Neural crest cell (in vitro differentiated cells): ENCODE measurements at places on chromosomes 3 and 15.

DNA sequence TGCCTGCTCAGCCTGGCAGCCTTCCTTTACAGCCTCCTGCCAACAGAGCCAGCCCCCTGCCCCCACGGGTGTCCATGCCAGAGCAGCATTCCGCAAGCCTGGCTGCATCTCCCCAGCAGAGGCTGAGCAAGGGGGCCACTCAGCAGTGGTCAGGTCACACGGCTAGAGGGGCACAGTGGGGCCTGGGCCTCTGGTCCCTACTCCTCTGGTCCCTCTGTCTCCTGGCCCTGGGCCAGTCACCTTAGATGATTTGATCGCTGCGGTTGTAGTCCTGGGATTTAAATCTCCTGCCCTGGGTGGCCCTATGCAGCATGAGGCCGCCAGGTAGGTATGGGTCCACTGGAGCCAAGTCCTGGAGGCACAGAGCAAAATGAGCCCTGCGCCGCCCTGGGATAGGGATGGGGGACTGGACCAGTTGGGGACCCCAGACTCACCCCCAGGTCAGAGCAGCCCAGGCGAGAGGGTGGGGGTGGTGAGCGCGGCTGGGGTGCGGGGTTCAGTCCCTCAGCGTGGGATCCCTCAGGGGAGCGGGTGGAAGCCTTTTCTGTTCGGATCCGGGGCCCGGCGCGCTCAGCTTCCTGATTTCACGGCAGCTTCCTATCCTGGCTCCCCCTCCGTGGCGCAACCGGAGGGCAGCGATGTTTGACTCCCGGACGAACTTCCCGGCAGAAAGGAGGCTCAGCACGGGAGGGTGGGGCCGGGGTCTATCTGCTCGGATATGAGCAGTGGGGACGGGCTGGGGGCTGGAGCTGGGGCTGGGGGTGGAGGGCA is at the start of gene ZBTB47:
Gene ZBTB47, plus strand, starts transcription at position 138 of the 771 bp plus-strand sequence. CDS start 4,659 bp downstream, outside the sequence.
- H3K27me3 ChIP-seq = no peaks in the 10 kb centered on the region
- H3K27ac ChIP-seq = no peak within 1 kb of the TSS
- H3K36me3 ChIP-seq = peaks cover 7% of the 10 kb centered on the region
- H3K4me1 ChIP-seq = peaks cover 20% of the 10 kb centered on the region

DNA sequence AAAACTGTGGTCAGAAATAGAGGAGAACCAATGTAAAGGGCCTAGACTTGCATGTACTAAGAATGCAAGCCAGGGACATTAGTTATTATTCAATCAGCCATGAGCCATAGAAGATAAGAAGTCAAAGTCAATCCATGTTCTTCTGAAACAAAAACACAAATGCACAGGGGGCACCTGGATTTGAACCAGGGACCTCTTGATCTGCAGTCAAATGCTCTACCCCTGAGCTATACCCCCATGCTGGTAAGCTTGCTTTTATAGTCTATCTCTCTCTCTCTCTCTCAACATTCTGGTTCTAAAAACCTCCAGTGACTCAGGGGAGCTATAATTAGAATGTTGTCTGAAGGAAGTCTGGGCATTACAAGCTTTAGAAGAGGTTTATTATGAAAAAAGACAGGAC is 85.6 kb upstream of the ACP3 start:
- peaks cover 9% of the 10 kb centered on the region for H3K27me3 ChIP-seq
- H3K36me3 ChIP-seq = no peaks in the 10 kb centered on the region
- H3K27ac ChIP-seq = no peak overlapping the region
- H3K4me1 ChIP-seq = no peaks in the 10 kb centered on the region
- no peak overlapping the region for H3K4me3 ChIP-seq

DNA sequence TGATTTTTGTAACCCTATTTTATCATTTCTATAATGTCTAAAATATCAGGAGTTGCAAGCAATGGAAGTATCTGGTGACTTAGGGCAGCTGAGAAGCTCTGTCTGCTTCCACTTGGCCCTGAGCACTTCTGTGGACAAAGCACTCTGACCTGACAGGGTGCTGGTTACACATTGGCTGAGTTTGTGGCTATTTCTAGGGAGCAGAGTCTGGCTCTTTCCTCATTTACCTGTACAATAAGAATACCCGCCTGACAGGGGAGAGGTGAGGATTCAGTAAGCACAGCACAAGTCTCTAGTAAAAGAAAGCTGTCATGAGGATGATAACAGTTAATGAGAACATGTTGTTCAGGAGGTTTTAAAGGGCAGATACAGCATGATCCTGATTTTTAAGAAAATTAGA is 33.3 kb upstream of the SPESP1 start:
- H3K4me1 ChIP-seq = no peaks in the 10 kb centered on the region
- H3K4me3 ChIP-seq = no peak overlapping the region
- no peak for DNase-seq
- no peaks in the 10 kb centered on the region for H3K36me3 ChIP-seq
- peaks cover 5% of the 10 kb centered on the region for H3K27me3 ChIP-seq
- H3K27ac ChIP-seq = no peak overlapping the region

GRCh38 chr15:81751256-81751655 is 294.6 kb downstream of the MEX3B start:
- H3K4me1 ChIP-seq = peaks cover 27% of the 10 kb centered on the region
- no peak overlapping the region for H3K4me3 ChIP-seq
- no peak for DNase-seq
- H3K27ac ChIP-seq = no peak overlapping the region

GRCh38 chr15:47820747-47821319 is 103.5 kb downstream of the SEMA6D start:
- no peaks in the 10 kb centered on the region for H3K36me3 ChIP-seq
- no peak overlapping the region for H3K27ac ChIP-seq
- no peak for DNase-seq
- H3K4me1 ChIP-seq = peaks cover 38% of the 10 kb centered on the region
- H3K27me3 ChIP-seq = no peaks in the 10 kb centered on the region
- no peak overlapping the region for H3K4me3 ChIP-seq
